ENCODE measurements at places on chromosomes 16 and 17.
A peak's percentile ranks its signal among the peaks of the same experiment; 100 is the strongest.

DNA sequence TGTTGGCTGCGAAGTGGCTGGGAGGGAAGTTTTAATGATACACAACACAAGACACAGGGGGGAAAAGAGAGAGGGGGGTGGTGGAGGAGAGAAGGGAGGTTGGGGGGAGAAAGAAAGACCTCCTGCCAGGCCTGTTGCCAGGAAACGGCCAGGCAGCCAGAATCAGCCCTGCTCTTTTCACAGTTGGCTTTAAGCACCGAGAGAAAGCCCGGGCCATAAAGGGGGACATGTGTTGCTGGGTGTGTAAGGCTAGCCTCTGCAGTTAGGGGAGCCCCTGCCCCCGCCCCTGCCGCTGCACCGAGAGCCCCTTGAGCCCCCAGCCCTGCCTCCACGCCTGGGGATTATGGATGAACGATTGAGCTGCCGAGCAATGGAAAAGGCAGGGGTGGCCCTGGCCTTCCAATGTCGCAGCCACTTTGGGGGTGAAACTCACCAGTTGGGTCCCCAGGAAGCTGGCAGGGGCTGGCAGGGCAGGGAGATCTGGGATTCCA is 13.9 kb upstream of the WNT3 start:
- DNase-seq, result no peak

DNA sequence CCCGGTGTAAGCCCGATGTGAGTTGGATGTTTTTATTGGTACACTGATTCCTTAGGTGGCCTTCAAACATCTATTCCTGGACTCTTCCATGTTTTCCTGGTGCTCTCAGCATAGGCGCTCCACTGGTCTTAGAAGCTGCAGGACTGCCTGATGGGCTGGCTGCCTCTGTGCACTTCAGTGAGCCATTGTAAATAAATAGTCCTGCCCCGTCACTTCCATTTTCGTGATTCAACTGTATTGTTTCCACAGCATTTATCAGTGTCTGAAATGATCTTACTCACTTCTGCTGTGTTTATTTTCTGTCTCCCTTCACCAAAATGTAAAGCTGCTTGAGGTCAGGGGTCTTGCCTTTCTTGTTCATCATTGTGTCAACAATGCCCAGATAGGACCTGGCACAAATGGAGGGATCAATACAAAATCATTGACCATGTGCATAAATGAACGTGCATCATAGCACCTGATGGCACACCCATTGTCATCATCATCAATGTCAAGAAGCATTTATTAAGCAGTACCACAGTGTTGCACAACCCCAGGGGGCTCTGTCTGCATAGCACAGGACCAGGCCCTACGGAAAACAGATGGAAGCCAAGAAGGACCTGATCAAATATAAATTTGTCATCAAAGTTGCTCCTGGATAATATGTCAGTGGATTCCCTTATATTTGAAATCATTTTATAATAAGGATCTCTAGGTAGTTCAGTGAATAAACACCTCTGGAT is 66.6 kb upstream of the CPHXL start:
- DNase-seq, result no peak

- no peak for DNase-seq
These were observed 957 bp downstream of the MYL4 start for GRCh38 chr17:47210105-47210504.

DNA sequence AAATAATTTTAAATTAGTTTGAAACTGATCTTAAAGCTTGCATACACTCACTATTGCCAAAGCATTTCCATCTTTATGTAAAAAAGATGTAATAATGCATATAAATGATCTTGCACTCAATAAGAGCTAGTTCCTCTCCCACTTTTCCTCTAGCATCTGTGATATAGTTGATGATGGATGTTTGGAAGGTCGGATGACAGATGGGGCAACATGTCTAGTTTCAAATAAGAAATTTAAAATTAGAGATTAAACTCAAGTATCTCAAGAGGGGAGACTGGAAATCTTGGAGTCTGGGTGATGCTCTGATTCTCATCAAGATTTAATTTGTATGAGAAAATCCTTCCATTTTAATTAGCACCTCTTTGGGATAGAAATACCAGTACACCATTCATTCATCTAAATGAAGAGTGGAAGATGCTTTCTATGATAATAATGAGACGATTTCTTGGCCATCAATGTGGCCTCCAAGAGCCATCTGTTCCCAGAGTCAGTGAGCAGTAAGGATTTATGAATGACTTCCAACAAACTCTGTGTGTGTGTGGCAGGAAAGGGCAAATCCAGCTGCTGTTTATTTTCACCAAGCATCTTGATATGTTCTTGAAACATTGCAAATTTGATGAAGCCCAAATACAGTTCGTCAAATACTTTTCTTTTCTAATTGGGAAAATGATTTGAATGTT is 616.3 kb upstream of the CDH8 start:
- no peak for DNase-seq

DNA sequence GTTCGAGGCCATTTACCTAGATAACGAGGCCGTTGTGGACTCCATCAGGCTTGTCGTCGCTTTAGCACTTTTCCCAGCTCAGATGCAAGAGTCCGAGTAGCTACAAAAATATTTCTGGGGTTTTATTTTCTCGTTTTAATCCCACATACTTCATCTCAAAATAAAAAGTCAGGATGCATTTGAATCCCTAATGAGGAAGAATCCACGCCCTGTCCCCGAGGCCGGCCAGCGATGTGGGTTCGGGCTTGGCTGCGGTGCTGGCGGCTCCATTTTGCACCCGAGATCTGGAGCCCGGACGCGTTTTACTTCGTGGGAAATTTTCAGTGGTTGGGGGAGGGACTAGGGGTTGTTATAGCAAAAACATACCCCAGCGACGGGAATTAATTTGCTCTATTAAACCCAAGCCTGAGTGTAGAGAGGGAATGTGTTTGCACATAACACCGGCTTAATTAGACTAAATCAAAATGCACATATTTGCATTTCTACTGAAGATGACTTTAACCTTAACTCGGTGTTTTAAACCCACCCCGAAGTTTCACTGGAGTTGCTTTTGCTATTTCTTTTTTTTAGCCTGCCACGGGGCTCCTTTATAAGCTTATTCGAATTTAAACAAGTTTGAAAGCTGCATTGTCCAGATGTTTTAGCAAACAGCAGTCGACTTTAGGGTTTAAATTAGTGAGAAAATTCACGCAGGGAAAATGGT is 4.8 kb downstream of the IRX5 start:
- DNase-seq, result no peak

GRCh38 chr16:78211946-78212345 is 112.5 kb downstream of the WWOX start:
- no peak for DNase-seq

- DNase-seq, result no peak
These were observed 64.2 kb downstream of the BMERB1 start for GRCh38 chr16:15498427-15499175.

- DNase-seq, result peak; percentile 63
These were observed 537 bp upstream of the GJC1 start for GRCh38 chr17:44830359-44831288.

DNA sequence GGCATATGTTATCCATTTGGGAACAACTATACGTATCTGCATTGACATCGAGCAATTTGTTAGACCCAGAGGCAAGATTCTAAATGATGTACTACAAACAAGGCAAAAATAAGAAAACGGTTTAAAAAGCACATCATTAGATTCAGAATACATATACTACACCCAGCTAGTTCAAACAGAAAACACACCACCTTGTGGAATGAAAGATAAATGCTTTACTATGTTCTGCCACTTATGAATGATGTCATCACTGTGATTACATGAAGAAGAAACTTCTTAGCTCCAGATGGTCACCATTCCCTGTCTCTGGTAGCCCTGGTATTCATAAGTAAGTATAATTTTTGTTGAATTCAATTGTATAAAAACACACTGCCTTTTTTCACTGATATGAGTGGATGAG is 7.8 kb downstream of the NACA2 start:
- DNase-seq, result no peak

- no peak for DNase-seq
These were observed 12.3 kb upstream of the SPAG9 start for GRCh38 chr17:51132964-51133319.

- no peak for DNase-seq
These were observed 346.9 kb downstream of the C16orf95 start for GRCh38 chr16:86970279-86970678.

- DNase-seq, result no peak
These were observed 27.1 kb downstream of the CDH13 start for GRCh38 chr16:82653550-82654511.

GRCh38 chr17:4658478-4659305 is 17.2 kb upstream of the ALOX15 start:
- no peak for DNase-seq

- no peak for DNase-seq
These were observed 20.6 kb downstream of the HIC1 start for GRCh38 chr17:2075336-2076086.

GRCh38 chr17:38333635-38334295 is 10.0 kb downstream of the GPR179 start:
- peak; percentile 76 for DNase-seq

GRCh38 chr16:57675741-57676551 is 7.8 kb downstream of the ADGRG3 start:
- DNase-seq, result peak; percentile 27

DNA sequence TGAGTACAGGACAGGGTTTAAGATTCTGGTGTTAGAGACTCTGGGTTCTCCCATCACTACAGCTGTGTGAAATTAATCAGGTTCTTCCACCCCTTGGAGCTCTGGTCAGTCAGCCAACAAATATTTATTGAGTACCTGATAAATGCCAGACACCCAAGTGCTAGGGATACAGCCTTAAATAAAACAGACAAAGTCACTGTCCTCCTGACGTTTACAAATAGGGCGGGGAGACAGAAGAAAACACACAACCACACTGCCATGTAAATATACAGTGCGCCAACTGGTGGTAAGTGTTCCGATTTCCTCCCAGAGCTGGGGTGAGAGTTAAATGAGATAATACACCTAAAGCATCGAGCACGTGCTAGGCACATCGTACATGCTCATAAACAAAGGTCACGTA is 121.0 kb downstream of the COPRS start:
- no peak for DNase-seq

DNA sequence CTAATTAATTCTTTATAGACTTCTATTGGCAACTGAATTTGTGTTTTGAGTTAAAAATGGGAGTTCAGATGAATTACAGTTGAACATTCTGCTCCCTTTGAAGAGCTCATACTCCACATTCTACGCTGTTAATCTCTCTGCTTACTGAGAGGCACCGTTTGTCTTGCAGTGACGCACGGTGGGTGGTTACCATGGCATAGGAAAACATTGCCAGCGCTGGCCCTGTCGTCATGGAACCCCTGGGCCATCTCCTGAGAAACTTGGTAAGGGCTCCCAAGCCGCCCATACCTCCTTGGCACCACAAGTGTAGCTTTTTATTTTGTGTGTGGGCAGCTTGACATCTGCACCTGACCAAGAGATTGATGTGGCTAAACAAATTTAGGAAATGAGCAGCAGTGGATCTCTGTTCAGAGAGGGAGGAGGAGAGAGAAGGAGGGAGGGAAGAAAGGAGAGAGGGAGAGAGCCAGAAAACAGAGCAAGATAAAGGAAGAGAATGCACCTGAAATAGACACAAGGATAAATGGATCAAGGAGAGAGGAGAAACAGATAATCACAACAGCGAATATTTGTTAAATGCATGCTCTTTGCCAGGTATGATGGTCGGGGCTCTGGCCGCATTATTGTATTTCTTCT is 398.5 kb downstream of the HAPSTR1 start:
- no peak for DNase-seq

- DNase-seq, result no peak
These were observed 2.6 kb downstream of the CCL15 start for GRCh38 chr17:35998756-35999155.

DNA sequence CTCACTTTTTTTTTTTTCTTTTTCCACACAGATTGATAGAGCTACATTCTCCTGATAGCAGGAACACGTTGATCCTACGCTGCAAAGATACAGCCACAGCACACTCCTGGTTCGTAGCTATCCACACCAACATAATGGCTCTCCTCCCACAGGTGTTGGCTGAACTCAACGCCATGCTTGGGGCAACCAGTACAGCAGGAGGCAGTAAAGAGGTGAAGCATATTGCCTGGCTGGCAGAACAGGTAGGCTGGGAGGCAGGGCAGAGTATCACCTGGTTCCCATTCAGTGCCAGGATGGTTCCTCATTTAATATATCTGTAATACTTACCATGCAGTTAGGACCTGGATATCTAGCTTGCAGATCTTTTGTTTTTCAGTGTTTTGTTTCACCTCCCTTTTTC is 51.1 kb upstream of the VPS4A start:
- peak; percentile 4 for DNase-seq

DNA sequence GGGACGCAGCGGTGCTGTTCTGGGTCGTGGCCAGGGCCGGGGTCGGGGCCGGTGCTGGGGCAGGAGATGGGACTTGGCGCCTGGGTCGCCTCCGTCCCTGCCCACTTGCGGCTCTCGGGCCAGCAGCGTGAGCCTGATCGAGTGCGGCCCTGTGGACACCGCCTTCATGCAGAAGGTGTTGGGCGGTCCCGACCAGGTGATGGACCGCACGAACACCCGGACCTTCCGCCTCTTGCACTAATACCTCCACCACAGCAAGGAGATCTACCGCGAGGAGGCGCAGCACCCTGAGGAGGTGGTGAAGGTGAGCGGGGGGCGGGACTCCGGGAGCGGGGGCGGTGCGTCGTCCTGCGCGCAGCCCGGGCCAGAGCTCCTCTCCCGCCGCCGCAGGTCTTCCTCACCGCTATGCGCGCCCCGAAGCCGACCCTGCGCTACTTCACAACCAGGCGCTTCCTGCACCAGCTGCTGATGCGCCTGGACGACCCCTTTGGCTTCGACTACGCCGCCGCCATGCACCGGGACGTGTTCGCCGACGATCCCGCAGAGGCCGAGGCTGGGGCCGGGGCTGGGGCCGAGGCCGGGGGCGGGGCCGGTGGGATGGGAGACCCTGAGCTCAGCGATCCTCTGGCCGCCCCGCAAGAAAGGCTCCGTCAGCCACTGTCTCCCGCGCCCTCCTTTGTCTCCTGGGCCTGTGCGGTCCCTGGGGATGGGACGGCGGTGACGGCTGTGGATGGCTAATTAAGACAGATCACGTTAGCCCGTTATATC is 4.5 kb upstream of the HSD17B1 start:
- DNase-seq, result no peak

GRCh38 chr17:34776456-34777443 is 184.5 kb downstream of the CCT6B start:
- no peak for DNase-seq
